DMS79 treated with DMSO at 0.1 percent for 48 hours (cell line): ENCODE measurements at places on chromosomes 5 and 9.

DNA sequence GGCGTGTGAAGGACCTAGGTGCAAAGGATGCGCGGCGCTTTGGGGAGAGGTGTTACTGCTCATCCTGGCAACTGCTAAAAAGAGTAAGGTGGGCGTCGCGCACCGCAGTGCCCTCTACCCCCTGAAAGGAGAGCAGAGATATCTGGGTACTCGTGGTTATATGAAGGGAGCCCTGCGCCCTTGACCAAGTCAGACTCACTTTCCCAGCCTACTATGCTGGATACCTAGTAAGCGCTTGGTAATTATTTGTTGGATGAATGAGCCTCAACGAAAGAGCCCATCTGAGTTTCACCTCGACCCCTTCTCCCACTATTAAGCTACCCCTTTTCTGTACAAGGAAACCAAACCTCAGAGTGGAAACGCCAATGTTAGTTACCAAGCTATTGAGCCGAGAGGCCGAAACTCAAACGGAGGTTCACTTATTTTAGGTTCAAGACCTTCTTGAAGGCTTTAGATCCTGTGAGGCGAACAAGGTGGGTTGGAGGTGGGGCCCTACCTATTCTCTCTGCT, 8.0 kb downstream of the LHX6 start:
- DNase-seq: no peak

DNA sequence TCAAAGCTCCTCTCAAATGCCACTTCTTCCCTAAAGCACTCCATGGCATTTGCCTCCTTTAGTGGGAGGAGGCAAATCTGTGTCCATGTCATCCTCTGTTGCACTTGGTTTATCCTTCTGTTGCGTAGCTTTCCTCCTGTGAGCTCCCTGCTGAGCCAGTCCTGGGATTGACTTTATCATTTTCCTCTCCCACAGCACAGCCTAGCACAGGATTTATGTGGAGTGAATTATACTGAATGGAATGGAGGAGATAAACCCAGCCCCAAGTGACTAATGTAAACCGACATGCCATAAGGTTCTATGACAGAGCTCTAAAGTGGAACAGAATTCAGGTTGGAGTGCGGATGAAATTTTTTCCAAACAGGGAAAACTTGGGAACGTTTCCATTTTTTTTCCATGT, 26.4 kb upstream of the TOMM5 start:
- no peak for DNase-seq

DNA sequence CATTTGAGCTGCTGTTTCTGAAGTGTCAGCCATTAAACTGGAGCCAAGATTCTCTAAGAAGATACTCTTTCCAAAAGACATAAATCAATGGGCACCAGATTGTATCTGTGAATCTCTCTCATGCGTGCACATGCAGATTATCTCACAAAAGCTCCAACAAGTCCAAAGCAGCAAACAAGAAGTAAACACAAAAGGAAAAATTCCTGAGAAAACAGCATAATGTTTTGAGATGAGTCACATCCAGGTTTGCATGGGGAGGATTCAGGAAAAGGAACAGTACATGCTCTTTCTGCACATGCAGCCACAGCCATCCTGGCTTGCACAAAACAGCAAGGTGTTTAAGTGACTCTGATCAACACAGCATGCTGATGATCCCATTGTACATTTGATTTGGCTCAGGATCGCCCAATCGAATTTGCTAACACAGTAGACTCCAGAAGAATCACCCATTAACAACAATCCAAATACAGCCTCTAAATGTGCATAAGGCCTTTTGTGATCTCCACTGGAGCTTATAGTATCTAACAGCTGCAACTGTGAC, 143.1 kb downstream of the ELAVL2 start:
- peak; percentile 2 for DNase-seq

DNA sequence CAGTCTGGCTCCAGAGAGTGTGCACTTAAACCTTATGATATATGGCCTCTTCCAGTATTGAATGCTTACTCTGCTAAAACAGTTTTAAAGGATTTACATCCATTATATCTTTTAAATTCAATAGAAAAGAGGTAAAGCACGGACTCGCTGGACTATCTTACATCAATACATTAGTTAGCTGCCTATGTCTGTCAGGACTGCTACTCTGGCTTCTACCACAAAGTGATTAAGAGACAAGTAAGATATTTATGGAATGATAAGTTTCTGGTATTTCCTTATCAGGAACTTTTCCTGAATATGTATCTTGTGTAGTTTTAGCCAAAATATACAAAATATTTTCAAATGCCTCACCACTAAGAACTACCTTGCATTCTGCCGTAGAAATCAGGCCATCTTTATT, 295.1 kb downstream of the ISL1 start:
- no peak for DNase-seq
